ENCODE measurements at places on chromosomes 2 and 18.
A peak's percentile ranks its signal among the peaks of the same experiment; 100 is the strongest.

- no peak for DNase-seq
These were observed 180.3 kb downstream of the ANKRD44 start for GRCh38 chr2:197130318-197130717.

DNA sequence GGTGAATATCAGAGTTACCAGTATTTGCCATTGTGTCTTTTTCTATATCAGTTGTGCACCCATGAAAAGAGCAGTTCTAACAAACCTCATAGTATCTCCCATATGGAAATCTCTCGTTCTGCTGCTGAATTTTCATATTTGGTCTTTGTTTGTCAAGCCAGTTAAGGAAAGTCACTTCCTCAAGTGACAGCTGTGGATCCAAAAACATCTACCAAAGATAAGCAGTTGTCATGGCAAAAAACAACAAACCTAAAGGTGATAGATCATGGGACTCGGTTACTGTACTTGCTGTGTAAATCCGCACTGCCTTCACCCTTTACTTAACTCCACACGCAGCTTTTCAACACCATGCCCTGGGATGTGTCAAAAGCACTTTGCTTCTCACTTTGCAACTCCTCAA is 17.3 kb downstream of the BMP10 start:
- no peak for DNase-seq

GRCh38 chr2:69007169-69007568 is 5.8 kb upstream of the ANTXR1 start:
- no peak for DNase-seq

GRCh38 chr18:55073116-55073515 is 113.9 kb upstream of the CCDC68 start:
- no peak for DNase-seq

DNA sequence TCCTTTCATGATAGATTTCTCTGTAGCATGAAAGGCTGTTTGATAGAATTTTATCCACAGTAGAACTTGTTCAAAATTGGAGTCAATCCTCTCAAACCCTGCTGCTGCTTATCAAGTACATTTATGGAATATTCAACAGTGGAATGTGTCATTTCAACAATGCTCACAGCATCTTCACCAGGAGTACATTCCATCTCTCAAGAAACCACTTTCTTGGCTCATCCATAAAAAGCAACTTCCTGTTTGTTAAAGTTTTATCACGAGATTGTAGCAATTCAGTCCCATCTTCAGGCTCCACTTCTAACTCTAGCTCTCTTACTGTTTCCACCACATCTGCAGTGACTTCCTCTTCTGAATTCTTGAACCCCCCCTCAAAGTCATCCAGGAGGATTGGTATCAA is 29.4 kb downstream of the PDCL3 start:
- DNase-seq = no peak

DNA sequence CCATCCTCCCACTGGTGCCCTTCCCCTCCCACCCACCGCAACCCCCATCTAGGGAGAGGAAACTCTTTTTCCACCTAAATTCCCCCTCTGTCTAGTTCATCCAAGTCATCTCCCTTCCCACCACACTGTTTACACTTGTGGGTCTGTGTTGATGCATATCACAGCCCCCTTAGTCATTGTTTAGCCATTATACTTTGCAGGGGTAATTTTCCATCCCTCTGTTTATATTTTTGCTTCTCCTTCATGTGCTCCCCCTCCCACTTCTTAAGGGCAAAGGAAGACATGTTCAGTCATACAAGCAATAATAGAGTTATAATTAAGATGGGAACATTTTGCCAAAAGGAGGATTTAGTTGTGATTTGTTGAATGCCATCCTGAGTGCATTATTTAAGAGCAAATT is 187.8 kb upstream of the TNP1 start:
- no peak for DNase-seq

DNA sequence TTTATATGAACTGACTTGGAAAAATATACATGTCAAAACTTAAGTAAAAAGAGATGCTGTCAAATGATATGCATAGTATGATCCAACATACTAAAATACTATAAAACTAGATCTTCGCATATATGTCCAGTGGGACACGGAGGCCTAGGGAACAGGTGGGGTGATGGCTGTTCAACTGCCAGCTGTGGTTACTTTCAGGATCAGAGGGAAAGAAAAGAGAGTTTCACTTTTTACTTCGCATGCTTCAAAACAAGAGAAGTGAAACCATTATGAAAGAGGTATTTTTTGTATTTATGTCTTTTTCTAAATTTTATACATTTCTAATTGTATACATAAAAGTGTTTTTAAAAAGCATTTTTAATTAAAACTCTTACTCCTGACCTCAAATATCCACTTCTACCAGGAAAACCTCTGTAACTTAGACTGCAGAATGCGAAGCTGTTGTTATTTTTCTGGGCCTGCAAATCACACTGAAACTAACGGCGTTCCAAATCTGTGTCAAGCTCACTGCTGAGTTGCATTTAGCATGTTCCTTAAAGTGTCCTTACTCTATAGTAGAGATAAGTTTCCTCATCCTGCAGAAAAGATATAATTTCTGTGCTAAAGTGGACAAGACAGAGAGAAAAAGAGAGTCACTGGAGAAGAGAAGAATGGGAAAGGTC is 97.8 kb upstream of the SLC35G4 start:
- no peak for DNase-seq

DNA sequence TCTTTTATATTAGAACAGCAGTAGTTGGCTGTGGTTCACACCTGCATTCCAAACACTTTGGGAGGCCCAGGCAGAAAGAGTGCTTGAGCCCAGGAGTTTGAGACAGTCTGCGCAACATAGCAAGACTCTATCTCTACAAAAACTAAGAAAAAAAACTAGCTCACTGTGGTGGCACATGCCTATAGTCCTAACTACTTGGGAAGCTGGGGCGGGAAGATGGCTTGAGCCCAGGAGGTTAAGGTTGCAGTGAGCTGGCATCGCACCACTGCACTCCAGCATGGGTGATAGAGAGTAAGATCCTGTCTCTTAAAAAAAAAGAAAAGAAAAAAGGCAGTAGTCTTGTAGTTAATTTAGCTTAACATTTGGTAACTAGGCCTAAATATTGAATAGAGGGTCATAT is 136.6 kb downstream of the AGPS start:
- no peak for DNase-seq

DNA sequence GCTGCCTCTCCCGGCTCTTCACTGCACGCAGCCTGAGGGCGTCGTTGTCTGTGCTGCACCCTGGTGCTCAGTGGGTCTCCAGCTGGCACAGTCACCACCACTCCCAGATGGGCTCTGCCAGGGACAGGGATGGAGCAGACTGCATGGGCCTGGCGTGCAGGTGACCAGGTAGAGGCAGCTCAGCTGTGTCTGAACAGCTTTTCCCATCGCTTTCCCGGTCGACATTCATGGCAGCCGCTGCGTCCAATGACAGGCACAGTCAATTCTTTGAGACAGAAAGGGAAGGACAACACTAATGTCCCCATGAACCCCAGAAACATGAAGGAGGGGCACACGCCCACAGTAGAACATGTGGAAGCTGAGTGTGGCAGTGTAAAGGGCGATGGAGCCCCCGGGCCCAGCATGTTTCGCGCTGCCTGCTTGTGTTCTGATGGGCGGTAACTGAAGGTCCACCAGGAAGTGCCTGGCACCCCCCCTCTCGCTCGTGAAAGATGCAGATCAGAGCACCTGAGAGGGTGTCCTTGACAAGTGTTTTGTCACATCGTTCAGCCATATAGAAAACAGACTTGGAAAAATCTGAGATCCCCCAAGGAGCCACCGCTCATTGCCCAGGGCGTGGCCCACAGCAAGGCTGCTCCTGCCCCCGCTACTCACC is 122.4 kb downstream of the NFATC1 start:
- DNase-seq = no peak

- no peak for DNase-seq
These were observed 441.2 kb upstream of the DSEL start for GRCh38 chr18:67957684-67958083.

- no peak for DNase-seq
These were observed 123.3 kb upstream of the RND3 start for GRCh38 chr2:150610670-150611279.

- DNase-seq = no peak
These were observed 91.2 kb downstream of the ZNF236 start for GRCh38 chr18:76913583-76913982.

DNA sequence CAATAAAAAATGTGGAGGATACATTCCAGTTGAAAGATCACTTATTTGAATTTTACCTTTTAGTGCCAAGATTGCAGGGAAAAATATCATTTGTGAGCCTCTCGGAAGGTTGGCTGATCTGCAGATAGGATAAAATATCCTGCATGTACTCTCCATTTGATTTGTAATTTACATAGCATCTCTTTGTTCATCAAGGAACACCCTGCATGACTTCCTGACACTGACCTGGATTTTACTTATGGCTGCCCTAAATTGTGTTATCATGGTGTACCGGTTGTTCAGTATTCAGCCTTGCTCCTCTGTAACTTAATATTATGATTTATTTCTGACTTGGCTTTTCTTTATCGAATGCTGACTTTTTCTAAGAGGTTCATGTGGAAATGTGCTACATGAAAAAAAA is 226.4 kb downstream of the PIK3C3 start:
- no peak for DNase-seq

GRCh38 chr18:9738266-9738969 is 30.3 kb downstream of the RAB31 start:
- DNase-seq = no peak

DNA sequence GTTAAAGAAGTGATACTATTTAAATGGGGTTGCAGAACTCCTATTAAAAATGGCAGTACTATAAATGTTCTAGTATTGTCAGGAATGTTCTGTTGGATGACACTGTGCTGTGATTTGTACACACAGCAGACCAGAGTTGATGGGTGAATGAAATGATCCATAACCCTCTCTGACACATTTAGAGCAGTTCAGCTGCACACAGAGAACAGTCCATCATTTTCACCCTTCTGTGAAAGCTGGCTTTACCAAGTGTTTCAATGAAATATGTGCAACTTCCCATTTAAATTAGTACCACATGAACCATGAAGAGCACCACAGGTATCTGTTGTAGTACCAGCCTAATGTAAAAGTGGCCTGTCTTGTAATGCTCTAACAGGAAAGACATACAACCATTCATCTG is 981.4 kb downstream of the TMEM182 start:
- no peak for DNase-seq

DNA sequence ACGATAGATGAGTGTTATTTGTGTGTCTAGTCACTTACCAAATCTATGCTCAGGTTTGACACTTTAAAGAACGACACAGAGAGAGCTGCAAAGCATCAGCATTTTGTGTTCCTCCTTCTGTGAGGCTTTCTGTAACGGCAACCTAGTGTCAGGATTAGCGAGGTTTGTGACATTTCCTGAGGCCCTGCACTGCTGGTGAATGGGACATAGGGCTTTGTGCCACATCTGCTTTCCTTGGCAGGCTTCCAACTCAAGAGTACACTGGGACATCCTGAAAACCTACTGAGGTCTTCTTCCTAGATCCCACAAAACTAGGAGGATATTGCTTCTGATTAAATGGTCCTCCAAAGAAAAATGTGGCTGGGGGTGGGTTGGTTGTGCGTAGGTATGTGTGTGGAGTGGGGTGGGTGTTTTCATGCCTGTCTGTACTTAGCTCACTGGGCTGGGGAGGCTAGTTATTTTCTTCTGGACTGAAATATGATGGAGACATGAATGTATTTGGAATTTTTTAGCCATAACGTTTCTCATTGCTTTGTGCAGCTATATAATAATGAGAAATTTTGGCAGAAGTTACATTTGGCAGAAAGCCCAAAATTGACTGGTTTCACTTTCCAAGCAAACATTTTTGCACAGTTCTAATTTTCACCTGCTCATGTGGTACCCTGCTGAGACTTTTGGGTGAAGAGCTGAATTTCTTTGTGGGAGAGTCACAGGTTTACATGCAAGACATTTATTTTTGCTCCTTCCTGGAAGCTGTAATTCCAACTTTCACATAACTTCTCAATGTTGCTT is 308.4 kb downstream of the XIRP2 start:
- DNase-seq = no peak

- peak; percentile 40 for DNase-seq
These were observed 8.7 kb downstream of the CEP68 start for GRCh38 chr2:65064728-65065552.

GRCh38 chr2:16321872-16322271 is 343.8 kb downstream of the CYRIA start:
- DNase-seq = no peak

- DNase-seq = no peak
These were observed 336.5 kb downstream of the TNS1 start for GRCh38 chr2:217666338-217666737.

GRCh38 chr2:132715386-132716351 is 45.7 kb upstream of the LYPD1 start:
- no peak for DNase-seq

DNA sequence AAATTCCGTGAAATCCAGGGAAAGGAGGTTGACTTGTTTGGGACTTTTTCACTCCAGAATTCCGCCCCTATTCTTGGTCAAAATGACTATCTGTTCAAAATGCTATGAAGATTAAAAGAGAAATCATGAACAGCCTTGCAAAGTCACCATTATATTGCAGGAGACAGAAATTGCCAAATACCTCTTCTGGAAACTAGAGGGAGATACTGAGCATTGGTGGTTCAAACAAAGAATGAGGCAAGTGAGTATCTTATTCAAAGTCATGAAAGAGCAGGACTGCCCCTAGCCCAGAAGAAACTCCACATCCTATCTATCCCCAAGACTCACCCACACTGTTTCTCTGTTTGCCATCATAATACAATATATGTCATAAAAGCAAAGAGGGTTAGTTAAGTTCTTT is 862.3 kb upstream of the POU3F3 start:
- DNase-seq = no peak

DNA sequence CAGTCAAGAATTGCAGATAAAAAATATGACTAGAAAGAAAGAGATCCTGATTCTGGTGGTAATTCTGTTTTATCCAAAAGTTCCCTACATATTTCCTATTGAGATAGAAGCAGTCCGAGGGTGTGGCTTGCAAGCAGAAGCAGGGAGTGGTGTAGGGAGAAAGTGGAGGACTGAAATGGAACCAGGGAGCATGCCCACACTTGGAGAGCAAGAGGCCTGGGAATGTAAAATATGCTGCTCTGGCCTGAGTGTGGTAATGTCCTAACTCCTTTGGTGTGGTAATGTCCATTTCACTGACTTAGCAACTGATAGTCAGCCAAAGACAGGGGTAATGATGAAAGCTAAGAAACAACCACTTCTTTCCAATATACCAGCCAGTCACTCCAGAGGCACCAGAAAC is 30.1 kb upstream of the FMNL2 start:
- DNase-seq = no peak

DNA sequence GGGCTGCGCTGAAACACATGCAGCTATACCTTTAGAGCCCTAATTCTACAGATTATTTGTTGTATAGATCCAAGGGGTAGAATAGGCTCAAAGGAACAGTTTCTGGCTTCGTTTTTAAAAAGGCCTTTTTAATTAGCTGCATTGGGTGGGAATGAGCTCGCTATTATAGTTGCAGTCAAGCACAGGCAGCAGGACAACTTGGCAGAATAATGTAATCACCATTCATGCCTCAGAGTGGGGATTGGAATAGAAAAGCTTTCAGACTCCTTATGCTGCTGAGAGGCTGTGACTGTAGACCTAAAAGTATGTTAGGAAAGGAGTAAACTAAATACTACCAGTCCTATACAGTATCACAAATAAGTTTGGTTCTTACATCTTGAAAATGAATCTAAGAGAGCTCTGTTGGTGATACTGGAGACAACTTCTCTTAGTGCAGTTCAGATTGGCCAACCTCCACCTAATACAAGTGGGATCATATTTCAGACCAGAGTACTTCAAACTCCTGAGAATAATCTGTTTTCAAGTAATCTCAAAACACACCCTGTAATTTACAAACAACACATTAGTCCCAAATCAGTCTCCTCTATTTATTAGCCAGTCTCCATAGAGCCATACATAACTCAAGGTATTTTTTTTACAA is 121.4 kb downstream of the ANTXR1 start:
- no peak for DNase-seq

- DNase-seq = no peak
These were observed 361.5 kb upstream of the RAB12 start for GRCh38 chr18:8247700-8248099.
